Activated CD4-positive, CD25-positive, alpha-beta regulatory T cell (primary cell): ENCODE measurements at places on chromosomes 11 and 22.

DNA sequence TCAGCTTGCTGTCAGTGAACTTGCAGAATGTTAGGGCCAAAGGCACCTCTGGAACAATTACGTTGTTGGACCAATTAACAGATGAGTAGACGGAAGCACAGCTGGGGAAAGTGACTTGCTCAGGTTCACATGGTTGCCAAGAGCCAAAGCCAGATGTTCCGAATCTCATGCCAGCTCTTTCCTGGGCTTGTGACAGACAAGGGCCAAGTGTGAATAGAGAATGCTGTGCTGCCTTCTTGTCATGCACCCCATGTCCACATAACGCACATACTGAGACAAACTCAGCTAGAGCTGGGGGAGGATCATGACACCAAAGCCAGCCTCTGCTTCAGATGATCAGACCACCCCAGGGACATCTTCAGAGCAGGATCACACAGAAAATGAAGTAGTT is 616.3 kb downstream of the INSC start:
- no peak for DNase-seq

- no peak for DNase-seq
These were observed 39.8 kb upstream of the TEF start for GRCh38 chr22:41341990-41342389.

DNA sequence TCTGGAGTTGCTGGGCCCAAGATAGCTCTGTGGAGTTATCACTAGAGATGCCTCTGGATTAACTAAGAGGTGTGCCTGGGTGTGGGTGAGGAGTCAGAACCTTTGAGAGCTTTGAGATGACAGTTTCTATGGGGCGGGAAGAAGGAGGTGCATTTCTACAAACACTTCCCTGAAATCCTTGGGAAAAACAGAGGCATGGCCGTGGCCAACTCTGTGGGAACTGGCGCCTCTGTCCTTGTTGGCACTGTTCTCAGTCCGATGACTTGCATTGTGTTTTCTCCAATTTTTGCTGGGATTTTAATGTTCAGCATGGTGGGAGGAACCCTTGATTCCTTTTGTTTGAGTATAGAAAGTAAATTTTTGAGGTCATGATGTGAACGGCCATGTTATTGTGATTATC is 115.8 kb upstream of the PARVA start:
- no peak for DNase-seq

GRCh38 chr11:29432719-29433325 is 584.0 kb downstream of the KCNA4 start:
- DNase-seq, result no peak

DNA sequence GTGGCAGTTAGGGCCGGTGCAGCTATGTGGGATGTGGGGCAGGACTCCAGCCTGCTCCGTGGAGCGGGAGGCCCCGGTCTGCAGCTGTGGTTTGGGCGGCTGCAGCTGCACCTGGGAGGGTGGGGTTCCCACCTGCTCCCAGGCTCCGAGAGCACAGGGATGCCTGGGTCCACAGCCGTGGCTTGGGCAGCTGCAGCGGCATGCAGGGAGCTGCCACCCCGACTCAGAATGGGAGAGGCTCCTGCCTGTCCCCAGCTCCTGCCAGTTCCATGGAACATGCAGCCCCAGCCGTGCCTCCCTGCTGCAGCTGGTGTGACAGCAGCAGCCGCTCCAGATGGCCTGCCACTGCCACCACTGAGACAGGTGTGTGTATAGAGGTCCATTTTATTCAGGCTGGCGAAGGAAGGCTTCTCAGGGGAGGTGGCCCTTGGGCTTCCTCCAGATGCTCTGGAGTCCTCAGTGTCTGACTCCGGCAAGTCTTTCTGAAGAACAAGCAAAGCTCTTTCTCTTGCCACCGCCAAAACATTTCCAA is 21.8 kb upstream of the UPK3A start:
- DNase-seq, result no peak

DNA sequence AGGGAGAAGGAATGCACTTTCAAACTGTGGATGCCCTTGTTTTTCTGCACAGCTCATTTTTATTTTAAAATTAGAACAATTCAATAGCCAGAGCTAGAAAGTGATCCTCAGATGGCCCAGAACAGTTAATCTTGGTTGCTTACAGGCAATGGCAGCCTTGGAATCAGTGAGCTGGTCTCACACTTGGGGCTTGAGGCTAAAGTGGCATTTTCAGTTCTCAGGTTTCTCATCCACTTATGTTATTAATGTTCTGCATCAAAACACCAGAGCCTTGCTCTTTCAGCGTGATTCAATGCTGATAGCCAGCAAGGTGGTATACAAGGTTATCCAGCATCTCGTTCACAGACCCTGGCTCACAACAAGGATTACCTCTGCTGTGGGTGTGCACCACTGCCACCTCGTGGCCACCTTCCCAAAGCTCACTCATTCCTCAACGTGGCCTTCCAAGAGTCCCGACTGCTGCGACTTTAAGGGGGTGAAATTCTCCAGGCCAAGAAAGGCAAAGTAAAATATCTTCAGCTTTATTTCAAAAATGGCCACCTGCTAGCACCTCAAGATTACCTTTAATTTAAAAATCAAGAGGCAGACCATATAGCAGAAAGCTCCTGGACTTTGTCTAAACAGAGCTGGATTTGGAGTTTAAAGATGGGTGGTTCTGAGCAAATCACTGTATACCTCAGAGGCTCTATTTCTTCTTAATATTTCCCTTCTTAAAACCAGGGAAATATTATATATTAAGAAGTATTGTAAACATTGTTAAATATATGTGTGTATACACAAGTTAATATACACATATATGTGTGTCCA is 34.2 kb upstream of the FSHB start:
- DNase-seq, result no peak

GRCh38 chr11:48104568-48104924 is 112.1 kb upstream of the OR4B1 start:
- DNase-seq, result no peak

GRCh38 chr11:108797578-108798100 is 132.8 kb downstream of the DDX10 start:
- no peak for DNase-seq

DNA sequence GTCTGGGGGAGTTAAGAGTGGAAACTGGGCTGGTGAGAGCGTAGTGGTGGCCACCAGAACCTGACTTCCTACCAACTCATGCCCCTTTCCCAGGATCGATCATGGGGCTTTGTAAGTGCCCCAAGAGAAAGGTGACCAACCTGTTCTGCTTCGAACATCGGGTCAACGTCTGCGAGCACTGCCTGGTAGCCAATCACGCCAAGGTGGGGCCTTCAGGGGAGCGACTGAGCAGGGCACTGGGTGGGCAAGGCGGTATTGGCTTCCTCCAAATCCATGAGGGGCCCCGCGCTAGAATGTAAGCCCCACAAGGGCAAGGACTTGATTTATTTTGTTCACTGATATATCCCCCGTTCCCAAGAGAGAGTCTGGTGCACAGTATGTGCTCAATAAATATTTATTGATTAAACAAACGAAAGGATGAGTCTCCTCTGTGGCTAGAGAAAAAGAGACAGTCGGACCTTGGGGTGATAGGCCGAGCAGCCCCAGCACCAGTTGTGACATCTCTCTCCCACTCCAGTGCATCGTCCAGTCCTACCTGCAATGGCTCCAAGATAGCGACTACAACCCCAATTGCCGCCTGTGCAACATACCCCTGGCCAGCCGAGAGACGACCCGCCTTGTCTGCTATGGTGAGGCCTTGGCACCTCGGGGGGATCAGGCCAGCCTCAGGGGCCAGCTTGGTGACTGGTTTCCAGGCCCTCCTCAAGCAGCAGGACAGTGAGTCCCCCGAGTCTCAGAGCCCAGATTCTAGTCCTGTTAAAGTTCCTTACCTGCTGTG is 765 bp downstream of the ZFPL1 start:
- DNase-seq, result no peak

GRCh38 chr22:35802885-35803284 is 85.2 kb downstream of the APOL5 start:
- DNase-seq, result no peak

GRCh38 chr11:28420099-28420498 is 311.9 kb downstream of the METTL15 start:
- DNase-seq, result no peak

DNA sequence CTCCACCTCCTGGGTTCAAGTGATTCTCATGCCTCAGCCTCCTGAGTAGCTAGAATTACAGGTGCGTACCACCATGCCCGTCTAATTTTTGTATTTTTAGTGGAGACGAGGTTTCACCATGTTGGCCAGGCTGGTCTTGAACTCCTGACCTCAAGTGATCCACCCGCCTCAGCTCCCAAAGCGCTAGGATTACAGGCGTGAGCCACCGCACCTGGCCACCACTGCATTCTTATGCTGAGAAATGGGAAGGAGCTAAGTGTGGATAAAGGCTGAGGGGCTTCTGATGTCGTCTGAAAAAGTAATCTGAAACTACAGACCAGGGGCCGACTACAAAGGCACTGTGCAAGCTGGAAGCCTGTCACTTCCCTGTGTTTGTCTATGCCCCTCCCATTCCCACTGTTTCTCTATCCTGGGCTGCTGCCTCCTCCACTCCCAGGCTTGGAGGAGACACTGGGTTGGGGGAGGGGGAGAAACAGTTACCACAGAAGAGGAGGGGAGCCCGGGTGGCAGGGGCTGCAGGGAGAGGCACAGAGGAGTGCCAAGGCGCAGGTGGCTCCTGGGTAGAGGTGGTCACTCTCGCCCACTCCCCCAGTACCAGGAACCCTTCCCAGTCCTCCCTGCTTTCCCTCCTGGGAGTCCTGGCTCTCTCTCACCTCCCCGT is 2.9 kb upstream of the MTA2 start:
- DNase-seq, result no peak

DNA sequence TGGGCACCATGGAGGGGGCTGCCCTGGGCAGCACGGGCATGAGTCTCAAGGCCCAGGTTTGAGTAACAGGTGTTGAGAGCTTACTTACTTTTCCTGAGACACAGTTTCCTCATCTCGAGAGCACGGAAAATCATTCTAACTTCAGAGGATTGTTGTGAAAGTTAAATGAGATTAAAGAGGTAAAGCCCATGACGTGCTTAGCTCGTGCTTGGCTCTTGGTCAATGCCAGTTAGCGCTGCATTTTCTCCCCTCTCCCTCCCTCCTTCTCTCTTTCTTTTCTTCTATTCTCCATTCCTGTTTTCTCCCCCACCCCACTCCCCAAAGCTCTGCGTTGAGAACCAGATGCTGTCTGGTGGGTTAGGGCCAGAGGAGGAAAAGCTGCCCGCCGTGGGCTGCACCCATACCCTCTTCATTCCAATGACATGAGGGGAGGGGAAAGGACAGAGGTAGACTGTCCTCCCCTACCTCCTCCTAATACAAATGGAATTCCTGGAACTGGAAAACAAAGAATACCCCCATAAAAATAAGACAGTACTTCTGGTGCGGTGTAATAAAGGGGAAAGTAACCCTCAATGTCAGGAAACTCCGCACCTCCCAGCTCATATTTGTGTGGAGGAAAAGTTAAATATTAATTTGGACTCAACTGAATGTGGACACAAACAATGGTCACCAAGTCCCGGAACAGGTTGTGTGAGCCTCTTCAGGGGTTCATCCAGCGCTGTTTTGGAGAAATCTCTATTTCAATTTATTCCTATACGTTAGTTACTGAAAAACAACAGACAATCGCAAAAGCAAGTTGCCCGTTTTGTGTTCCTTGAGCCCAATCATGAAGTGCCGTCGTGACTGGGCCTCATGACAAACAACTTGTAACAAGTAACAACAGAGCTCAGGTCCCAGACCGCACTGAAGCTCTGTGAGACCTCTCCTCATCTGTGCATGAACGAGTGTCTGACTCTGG is 54.8 kb upstream of the B3GAT1 start:
- DNase-seq, result no peak

GRCh38 chr11:94325681-94326080 is 21.3 kb downstream of the IZUMO1R start:
- DNase-seq, result no peak

DNA sequence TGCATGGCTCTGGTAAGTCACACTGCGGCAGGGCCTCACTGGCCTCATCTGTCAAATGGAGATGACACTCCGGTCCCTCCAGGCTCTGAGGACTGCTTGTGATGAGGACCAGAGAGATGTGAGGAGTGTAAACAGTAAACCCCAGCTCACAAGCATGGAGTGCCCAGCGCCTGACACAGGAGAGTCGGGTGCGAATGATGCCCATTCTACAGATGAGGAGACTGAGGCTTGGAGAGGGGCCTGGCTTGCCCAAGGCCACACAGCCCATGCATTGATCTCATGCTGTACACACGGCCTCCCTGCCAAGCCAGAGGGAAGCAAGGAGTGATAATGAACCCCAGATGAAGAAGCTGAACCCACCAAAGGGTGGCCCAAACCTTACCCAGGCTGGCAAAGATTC is 37.2 kb downstream of the ELFN2 start:
- DNase-seq, result no peak

DNA sequence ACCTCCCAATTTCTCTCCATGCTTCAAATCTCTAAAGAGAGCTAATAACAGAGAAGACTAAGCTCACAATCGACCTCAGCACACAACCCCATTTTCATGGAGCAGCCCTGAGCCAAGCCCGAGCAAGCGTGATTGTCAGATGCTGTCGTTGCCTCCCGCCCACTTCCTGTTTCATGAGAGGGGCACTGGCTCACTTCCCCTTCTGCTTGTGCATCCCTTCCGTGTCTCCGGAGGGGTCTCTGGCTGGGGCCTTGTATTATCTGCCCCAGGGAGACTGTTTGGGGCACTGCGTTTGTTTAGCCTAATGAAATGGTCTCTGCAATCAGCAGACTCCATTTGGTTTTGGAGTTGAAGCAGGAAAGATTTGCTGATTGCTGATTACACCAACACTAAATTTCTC is 181.3 kb upstream of the SEZ6L start:
- no peak for DNase-seq

- no peak for DNase-seq
These were observed 94.9 kb downstream of the PRR5L start for GRCh38 chr11:36390963-36391471.
